ENCODE measurements at places on chromosomes 11 and 22. TPM values are rescaled to one million over a fixed set of nuclear protein-coding genes. Genes with fewer than 3 reads are reported as not detected.

The GLB1L2 gene
- 0.49 TPM for total RNA-seq

The BTBD18 gene
- total RNA-seq, result not detected

The FGF3 gene
- not detected for total RNA-seq

The USP2 gene
- total RNA-seq, result 10.3 TPM

The OR51F2 gene
- total RNA-seq, result not detected

The KCNC1 gene
- not detected for total RNA-seq

- H3K36me3 ChIP-seq, result no peaks in the 10 kb centered on the region
- no peaks in the 10 kb centered on the region for H3K27me3 ChIP-seq
- H3K27ac ChIP-seq, result no peak overlapping the region
- H3K4me1 ChIP-seq, result peaks cover 27% of the 10 kb centered on the region
These were observed 34.0 kb downstream of the BMAL1 start for GRCh38 chr11:13311570-13311969.

DNA sequence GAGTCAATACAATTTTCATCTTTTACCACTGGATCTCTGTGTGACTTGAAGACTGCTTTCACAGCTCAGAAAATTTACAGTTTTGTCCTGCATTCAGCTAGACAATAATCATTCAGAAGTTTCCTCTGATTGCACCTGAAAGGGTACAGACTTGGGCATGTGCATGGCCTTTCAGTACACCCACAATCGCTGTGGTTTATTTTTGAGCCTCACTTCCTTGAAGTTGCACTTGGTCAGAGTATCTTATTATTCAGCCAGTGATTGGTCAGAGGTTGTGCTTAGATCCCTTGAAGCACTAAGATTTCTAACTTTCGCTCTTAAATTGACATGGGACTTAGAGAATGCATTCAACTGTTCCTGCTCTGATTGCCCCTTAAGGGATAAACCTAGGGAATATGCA lies 508.2 kb downstream of the FAM181B start:
- no peaks in the 10 kb centered on the region for H3K36me3 ChIP-seq
- no peak for DNase-seq
- no peaks in the 10 kb centered on the region for H3K4me1 ChIP-seq
- no peak overlapping the region for H3K4me3 ChIP-seq
- no peaks in the 10 kb centered on the region for H3K27me3 ChIP-seq

DNA sequence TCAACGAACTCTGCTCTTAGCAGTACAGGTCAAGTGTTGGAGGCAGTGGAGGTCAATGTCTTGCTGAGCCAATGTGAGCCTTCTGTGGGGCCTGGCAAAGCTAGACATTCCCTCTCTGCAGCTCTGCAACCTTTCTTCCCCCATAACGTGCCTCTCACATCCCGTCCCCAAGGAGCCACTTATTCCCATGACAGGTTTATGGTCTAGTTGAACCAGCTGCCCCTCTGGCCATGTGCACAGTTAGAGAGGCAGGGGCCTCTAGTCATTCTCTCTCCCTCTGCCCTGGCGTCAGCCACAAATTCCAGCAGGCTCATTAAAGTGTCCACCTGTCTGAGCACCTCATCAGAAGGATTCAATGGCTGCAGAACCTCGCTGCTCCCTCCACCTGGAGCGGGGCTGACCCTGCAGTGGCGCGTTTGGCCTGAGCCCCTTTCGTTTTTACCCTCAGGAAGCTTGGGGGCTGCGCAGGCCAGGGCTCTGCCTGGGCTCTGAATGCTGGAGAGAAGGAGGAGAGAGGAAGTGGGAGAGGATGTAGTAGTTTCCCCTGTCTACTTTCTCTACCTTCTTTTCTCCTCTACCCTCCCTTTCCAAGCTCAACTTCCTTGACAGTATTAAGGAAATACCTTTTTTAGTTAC lies 302.1 kb upstream of the B3GAT1 start:
- H3K36me3 ChIP-seq, result no peaks in the 10 kb centered on the region
- no peak for DNase-seq
- H3K27ac ChIP-seq, result no peak overlapping the region
- H3K4me1 ChIP-seq, result no peaks in the 10 kb centered on the region

DNA sequence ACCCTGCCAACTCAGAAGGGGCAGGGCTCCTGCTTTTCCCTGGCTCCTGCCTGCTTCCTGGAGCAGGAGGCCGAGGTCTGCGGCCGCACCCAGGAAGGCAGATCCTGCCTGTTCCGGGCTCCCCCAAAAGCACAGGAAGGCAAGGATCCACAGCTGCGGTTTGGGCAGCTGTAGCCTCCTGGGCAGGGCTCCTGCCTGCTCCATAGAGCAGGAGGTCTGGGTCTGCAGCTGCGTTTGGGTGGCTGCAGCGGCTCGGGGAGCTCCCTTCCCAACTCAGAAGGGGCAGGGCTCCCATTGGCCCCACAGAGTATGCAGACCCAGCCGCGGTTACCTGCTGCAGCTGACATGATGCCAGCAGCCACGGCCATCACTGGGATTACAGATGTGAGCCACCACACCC lies 5.5 kb downstream of the UPK2 start:
- no peaks in the 10 kb centered on the region for H3K27me3 ChIP-seq
- no peak overlapping the region for H3K27ac ChIP-seq
- H3K4me1 ChIP-seq, result no peaks in the 10 kb centered on the region
- H3K4me3 ChIP-seq, result no peak overlapping the region
- H3K36me3 ChIP-seq, result no peaks in the 10 kb centered on the region
- DNase-seq, result no peak

DNA sequence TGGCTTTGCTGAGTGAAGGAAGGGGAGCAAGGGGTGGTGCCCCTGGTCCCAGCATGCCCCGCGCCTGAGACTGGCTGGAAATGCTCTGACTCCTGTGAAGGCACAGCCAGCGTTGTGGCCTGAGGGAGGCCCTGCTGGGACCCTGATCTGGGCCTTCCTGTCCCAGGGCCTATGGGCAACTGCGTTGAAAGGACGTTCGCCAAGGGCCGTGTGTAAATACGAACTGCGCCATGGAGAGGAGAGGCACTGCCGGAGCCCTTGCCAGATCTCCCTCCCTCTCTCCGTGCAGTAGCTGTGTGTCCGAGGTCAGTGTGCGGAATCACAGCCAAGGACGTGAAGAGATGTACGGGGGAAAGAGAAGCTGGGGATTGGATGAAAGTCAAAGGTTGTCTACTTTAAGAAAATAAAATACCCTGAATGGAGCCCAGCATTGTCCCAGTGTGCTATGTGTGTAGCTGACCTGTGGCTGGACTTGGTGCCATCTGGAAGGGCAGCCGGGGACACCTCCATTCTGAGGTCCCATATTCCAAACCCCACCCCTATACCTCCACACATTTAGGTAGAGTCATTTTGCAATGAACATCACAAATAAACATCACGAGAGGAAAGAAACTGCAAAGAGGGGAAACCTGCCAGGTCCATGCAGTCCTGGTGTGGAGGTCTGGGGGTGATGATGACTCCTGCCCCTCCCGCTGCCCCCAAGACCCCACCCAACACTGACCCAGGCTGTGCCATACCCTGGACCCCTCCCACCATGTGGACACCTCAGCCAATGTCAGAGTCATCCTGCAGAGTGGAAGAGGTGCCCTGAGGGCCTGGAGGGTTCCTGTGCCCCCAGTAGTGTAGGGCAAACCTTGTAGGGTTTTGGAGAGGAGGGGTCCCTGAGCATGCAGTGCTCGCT lies 16.9 kb downstream of the RSPH14 start:
- no peak overlapping the region for H3K4me3 ChIP-seq
- H3K27ac ChIP-seq, result no peak overlapping the region
- no peaks in the 10 kb centered on the region for H3K36me3 ChIP-seq
- DNase-seq, result no peak
- no peaks in the 10 kb centered on the region for H3K4me1 ChIP-seq
- no peaks in the 10 kb centered on the region for H3K27me3 ChIP-seq

DNA sequence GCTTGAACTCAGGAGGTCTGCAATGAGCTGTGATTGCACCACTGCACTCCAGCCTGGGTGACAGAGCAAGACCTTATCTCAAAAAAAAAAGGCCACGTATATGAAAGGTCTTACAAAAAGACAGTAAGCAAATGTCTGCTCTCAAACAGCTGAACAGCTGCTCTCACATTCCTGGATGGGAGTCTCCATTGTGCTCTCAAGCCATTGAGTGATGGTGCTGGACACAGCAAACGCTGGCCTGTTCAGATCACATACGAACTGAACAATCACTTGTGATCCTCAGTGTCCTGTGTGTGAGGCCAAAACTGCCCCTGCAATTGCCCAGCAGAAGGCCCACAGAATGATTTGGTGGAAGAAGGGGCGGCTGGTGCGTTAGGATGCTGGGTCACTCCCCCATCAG lies 34.4 kb upstream of the YWHAH start:
- H3K36me3 ChIP-seq, result no peaks in the 10 kb centered on the region
- H3K27me3 ChIP-seq, result no peaks in the 10 kb centered on the region
- no peak for DNase-seq
- no peaks in the 10 kb centered on the region for H3K4me1 ChIP-seq
- H3K4me3 ChIP-seq, result no peak overlapping the region

DNA sequence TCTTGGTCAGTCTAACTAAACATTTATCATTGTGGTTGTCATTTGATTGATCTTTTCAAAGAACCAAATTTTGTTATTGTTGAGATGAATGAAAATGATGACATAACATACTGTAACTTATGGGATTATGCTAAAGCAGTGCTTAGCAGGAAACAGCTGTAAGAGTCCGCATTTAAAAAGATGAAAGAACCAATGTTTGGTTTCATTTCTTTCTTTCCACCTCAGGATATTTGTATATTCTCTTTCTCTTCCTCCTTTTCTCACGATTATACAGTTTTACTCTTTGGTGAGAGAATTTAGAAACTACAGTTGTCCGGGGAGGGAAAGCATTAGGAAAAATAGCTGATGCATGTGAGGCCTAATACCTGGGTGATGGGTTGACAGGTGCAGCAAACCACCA lies 23.1 kb downstream of the PIH1D2 start:
- H3K36me3 ChIP-seq, result peaks cover 67% of the 10 kb centered on the region
- H3K27ac ChIP-seq, result no peak overlapping the region
- no peak overlapping the region for H3K4me3 ChIP-seq
- no peak for DNase-seq
- no peaks in the 10 kb centered on the region for H3K27me3 ChIP-seq

- no peaks in the 10 kb centered on the region for H3K4me1 ChIP-seq
- no peak overlapping the region for H3K4me3 ChIP-seq
- H3K27ac ChIP-seq, result no peak overlapping the region
- DNase-seq, result no peak
These were observed 742.5 kb downstream of the TBC1D22A start for GRCh38 chr22:47504962-47505361.

- no peak for DNase-seq
- no peaks in the 10 kb centered on the region for H3K4me1 ChIP-seq
- peak overlapping the region; percentile 93 for H3K27ac ChIP-seq
- no peaks in the 10 kb centered on the region for H3K27me3 ChIP-seq
- H3K36me3 ChIP-seq, result no peaks in the 10 kb centered on the region
These were observed 32.8 kb downstream of the PITPNB start for GRCh38 chr22:27885977-27886842.

DNA sequence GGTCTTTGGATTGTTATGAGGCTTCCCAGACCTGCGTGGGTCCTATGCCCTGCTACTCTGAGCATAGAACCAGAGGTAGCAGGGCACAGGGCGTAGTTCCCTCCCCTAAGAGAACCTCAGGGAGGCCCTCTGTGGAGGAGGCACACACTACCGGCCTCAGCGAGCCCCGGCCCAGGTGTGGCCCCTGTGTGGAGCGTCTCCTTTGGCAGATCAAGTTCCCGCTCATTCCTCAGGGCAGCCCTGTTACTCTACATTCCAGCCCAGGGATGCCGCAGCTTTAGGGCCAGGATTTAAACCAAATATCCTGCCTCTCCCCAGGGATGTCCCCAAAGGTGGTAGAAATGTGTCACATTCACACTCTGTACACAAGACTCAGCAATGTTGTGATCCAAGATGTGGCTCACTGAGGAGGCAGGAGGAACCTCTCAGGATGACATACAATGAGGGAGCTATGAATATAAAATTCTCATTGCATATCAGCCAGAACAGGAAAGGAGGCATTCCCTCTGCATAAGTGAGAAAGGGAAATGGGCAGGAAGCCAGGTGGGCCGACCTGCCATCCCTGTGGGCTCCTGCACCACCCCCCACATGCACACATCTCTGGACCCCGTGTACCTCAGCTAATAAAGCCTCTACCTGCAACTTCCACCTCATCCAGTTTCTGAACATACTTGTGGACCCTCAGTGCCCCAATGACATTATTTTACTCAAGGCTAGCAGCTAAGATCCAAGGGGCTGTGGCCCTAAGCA lies 131.9 kb upstream of the TEAD1 start:
- DNase-seq, result no peak
- H3K27me3 ChIP-seq, result no peaks in the 10 kb centered on the region
- no peak overlapping the region for H3K27ac ChIP-seq
- H3K4me1 ChIP-seq, result no peaks in the 10 kb centered on the region
- no peak overlapping the region for H3K4me3 ChIP-seq
- no peaks in the 10 kb centered on the region for H3K36me3 ChIP-seq

- H3K4me1 ChIP-seq, result no peaks in the 10 kb centered on the region
- no peak overlapping the region for H3K4me3 ChIP-seq
- no peaks in the 10 kb centered on the region for H3K36me3 ChIP-seq
- DNase-seq, result no peak
These were observed 235.4 kb downstream of the METTL15 start for GRCh38 chr11:28343304-28344233.

DNA sequence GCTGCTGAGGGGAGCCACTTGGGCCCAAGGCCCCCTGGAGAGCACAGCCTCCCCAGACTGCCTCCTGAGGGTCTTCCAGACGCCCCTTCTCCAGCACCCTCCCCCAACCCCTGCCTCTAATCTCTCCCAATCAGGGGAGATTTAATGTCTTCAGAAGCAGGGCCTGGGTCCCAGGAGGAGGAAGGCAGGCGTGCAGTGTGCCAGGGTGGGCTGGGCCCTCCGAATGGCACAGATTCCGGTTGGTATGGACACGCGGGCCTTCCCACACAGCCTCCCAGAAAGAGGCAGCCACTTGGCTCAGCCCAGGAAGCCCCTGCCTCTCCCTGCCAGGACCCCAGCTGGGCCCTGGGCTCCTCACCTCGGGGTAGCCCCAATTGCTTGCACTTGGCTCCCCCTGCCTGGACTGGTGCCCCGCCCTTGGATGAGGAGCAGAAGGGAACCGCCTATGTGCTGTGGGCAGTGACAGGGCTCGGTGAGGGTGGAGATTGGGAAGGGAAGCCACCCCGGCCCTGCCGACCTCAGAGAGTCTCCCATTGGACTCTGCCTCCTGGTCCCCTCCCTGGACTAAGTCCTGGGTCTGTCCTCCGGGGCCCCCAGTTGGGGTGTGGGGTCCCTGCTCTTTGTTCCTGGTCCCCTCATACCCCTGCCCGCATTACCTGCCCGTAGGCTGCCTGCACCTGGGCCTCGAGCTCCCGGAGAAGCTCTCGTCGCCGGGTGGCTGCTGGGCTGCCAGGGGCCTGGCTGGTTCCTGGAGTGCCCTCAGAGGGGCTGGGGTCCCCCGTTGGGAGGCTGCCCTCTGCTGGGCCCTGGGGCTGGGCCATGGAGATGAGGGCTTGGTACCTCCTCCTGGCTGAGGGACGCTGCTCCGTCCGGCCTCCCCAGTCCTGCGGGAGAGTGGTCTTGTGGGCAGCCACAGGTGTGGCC lies 572 bp upstream of the CABP2 start:
- H3K27ac ChIP-seq, result no peak overlapping the region
- H3K4me3 ChIP-seq, result no peak overlapping the region
- no peaks in the 10 kb centered on the region for H3K27me3 ChIP-seq
- no peaks in the 10 kb centered on the region for H3K36me3 ChIP-seq

DNA sequence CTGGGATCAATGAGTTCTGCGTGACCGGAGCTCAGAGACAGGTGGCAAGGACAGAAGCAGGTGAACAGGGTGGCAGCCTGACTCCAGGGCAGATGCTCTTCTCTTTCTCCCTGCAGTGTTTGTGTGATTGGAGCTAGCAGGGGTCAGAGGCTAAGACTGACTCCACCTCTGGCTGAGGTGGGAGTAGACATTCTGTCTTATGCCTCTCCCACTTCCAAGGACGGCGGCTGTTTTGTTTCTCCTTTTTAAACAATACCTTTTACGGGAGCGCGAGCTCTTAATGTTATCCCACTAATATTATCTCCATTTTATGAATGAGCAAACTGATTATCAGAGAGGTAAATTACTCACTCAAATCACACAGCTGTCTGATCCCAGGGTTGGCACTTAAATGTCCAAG lies 323.7 kb downstream of the MIAT start:
- DNase-seq, result no peak
- H3K36me3 ChIP-seq, result no peaks in the 10 kb centered on the region
- H3K27ac ChIP-seq, result no peak overlapping the region
